ENCODE measurements at places on chromosomes 7 and 10. TPM values are rescaled to one million over a fixed set of nuclear protein-coding genes. Genes with fewer than 3 reads are reported as not detected.

MGAM2 gene
- total RNA-seq = 1.2 TPM

FRMD4A gene
- total RNA-seq = 66.9 TPM

SLC26A5 gene
- not detected for total RNA-seq

GRCh38 chr10:78729366-78729765 lies 339.4 kb upstream of the ZMIZ1 start:
- H3K4me3 ChIP-seq = no peak overlapping the region
- H3K4me1 ChIP-seq = no peaks in the 10 kb centered on the region
- no peaks in the 10 kb centered on the region for H3K36me3 ChIP-seq
- peaks cover 50% of the 10 kb centered on the region for H3K27me3 ChIP-seq
- H3K27ac ChIP-seq = no peak overlapping the region

DNA sequence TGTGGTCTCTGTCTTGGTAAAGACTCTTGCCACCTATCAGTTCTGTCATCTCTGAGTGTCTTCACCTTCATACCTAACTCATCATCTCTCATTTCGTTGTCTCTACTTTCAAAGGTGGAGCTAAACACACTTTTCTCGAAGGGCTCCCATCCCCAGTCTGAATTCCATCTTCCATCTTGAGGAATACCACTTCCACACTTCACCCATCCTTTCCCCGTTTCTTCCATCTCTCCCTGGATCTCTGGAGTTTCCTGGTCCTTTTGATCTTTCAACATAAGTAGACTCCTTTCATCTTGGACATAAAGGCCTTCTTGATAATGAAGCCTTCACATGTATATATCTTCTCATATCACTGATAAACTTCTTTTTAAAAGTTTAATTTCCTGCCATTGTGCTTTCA lies 120.8 kb upstream of the NOBOX start:
- H3K4me1 ChIP-seq = no peaks in the 10 kb centered on the region
- no peak overlapping the region for H3K27ac ChIP-seq
- no peaks in the 10 kb centered on the region for H3K36me3 ChIP-seq
- no peaks in the 10 kb centered on the region for H3K27me3 ChIP-seq
- no peak for DNase-seq

GRCh38 chr7:128170461-128170860 lies 70.6 kb upstream of the LEP start:
- H3K27me3 ChIP-seq = peaks cover 79% of the 10 kb centered on the region
- DNase-seq = no peak
- peaks cover 4% of the 10 kb centered on the region for H3K4me1 ChIP-seq

DNA sequence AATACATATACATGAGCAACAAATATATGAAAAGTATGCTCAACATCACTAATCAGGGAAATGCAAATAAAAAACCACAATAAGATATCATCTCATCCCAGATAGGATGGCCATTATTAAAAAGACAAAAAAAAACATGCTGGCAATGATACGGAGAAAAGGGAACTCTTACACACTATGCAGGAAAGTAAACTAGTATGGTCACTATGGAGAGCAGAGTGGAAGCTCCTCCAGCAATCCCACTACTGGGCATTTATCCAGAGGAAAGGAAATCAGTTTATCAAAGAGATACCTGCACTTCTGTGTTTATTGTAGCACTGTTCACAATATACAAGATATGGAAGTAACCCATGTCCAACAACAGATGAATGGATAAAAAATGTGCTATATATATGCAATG lies 217.5 kb downstream of the SDK1 start:
- H3K4me3 ChIP-seq = no peak overlapping the region
- H3K27ac ChIP-seq = no peak overlapping the region
- no peak for DNase-seq
- no peaks in the 10 kb centered on the region for H3K27me3 ChIP-seq
- H3K4me1 ChIP-seq = peaks cover 56% of the 10 kb centered on the region

- no peak overlapping the region for H3K4me3 ChIP-seq
- no peaks in the 10 kb centered on the region for H3K27me3 ChIP-seq
- H3K27ac ChIP-seq = no peak overlapping the region
- peaks cover 8% of the 10 kb centered on the region for H3K4me1 ChIP-seq
Observed at GRCh38 chr7:52635021-52635420, 400.4 kb upstream of the POM121L12 start.

GRCh38 chr7:30907527-30908267 lies 4.0 kb upstream of the AQP1 start:
- H3K4me1 ChIP-seq = no peaks in the 10 kb centered on the region
- H3K27ac ChIP-seq = no peak overlapping the region
- DNase-seq = no peak

GRCh38 chr7:21365866-21366624 lies 61.8 kb upstream of the SP4 start:
- H3K4me1 ChIP-seq = peaks cover 21% of the 10 kb centered on the region
- H3K4me3 ChIP-seq = no peak overlapping the region
- peak overlapping the region; percentile 1 for H3K27ac ChIP-seq
- H3K27me3 ChIP-seq = no peaks in the 10 kb centered on the region
- no peak for DNase-seq
- peaks cover 1% of the 10 kb centered on the region for H3K36me3 ChIP-seq

DNA sequence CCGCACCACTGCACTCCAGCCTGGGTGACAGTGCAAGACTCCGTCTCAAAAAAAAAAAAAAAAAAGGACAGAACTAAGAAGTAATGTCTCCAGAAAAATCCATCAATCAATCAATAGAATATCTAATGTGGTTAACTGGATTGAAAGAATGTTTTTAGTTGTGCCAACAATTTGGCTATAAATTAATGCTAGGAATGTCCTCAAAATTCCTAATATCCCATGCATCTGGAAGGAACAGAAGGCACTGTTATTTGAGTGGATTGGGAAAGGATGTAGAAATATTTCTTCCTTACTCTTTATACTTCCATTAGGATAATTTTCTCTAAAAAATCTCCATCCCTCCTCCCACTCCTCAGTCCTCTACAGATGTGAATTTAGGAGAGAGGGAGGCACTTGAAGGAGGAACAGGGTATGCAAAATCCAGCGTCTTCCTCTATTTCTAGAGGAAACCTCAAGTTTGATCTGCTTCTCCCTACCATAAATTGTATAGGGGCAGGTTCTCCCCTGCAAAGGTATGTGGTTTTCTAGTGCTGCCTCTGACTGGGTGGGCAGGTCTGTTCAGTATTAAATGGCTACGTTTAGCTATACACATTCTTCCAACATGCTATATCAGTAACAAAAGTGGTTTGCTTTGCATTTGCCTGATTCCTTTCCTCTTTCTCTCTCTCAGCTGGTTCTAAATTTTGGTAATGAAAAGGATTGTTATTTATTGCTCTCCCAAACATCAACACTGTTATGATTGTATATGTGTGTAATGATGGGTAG lies 54.1 kb downstream of the RNLS start:
- H3K4me3 ChIP-seq = no peak overlapping the region
- no peak for DNase-seq
- H3K27me3 ChIP-seq = peaks cover 4% of the 10 kb centered on the region
- H3K27ac ChIP-seq = no peak overlapping the region
